ENCODE measurements at places on chromosomes 6 and 20.

DNA sequence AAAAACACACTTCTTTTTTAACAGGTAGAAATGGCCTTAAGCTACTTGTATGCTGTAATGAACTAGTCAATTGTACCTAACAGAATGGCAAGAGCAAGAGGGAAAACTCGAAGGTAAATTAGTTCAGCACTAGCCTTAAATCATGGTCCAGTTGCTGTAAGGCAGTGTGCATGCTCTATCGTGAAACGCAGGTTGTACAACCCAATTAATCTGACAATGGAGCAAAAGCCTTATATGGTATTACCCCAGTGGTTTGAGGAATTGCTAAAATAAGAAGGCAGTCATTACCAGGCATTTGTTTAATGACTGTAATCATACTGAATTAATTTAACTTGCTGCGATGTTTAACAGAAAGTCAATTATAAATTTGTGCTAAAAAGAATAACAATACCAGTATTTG lies 69.3 kb upstream of the SOX4 start:
- no peak for DNase-seq

DNA sequence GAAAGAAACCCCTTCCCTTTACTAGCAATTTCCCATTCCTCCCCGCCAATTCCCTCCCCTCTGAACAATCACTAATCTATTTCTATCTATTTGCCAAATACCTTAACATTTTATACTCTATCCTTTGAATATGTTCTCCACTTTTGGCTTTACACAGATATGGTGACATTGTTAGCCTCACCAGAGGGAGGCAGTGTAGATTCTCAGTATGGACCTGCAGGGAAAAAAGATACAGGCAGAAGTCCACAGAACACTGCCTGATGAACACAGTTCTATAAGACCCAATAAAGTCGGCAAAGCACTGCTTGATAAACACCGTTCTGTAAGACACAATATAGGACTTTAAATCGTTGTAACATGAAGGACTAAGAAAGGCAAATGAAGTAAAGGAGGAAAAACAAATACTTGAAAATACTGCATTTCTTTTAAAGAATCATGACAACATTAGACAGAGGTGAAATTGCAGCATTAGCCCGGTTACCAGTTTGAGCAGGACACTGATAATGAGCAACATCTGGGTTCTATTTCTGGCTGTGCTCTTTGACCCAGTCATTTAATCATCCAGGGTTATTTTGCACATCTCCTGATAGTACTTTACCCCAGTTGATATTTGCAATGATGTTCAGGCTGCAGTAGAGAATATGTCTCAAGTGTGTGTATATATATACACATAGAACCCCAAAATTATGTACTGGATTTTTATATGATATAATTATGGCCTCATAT lies 296.8 kb downstream of the UTRN start:
- peak; percentile 27 for DNase-seq

- DNase-seq, result no peak
Measured at GRCh38 chr6:109118871-109119354, 23.6 kb downstream of the CEP57L1 start.

GRCh38 chr6:86256615-86257187 lies 614.0 kb upstream of the SYNCRIP start:
- no peak for DNase-seq

DNA sequence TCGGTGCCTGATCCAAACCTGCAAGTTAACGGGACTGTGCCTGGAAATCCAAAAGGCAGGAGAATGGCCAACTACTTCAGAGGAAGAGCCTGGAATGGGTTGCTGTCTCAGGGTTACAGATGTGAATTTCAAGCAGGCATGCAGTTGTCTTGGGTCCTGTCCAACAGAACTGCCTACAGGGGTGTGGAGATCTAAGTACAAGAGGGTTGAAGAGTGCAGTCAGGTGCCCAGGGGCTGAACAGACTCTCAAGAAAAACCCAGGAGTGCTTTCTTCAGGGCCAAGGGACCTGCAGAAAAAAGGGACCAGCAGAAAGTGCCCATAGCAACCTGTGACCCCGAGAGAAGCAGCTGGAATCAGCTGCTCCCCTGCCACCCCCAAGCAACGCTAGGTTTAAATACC lies 71.0 kb downstream of the PREP start:
- DNase-seq, result no peak

DNA sequence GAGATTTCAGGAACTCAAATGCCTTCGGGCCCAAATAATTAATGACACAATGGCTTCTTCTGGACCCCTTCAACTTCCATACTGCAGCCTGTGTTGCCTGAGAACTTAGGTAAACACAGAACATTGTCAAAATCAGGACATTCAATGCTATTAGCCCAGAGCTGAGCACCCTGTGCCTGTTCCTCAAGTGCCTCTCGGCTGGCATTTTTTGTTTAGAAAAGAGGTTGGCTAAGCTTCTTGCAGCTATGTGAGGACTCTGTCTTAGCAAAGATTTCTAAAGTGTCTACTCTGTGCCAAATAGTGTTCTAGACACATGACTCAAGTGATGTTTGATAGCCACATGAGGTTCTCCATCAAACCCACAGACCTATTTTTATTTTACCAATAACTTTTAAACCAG lies 289.3 kb upstream of the ARID1B start:
- no peak for DNase-seq

- DNase-seq, result peak; percentile 84
Measured at GRCh38 chr6:43575772-43576551, at the start of the genes POLH and XPO5. TSS of gene POLH (plus strand) at chr6:43576185. CDS start at chr6:43582320, 6,135 bp downstream. TSS of gene XPO5 (minus strand) at chr6:43576038. CDS start at chr6:43575864, 174 bp downstream.

DNA sequence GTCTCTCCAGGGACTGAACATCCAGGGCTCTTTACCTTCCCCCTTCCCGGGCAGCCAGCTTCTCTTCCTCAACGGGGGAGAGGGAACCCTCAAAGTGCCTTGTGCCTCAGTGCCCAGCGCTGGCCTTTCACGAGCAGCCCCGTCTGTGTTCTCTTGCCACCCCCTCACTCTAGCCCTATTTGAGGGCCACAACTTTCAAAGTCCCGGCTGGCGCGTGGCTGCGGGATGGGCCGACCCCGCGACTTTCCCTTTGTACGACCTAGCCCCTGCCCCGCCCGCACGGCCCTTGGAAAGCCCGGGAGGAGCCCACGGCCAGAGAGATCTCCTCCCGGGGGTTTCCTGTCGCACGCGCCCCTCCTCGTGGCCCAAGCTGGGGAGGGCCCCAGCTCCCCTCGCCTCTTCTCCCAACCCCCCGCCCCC lies 559 bp downstream of the SCRT2 start:
- no peak for DNase-seq

All from kidney capillary endothelial cell (primary cell).